ENCODE measurements at places on chromosomes 4 and X.

DNA sequence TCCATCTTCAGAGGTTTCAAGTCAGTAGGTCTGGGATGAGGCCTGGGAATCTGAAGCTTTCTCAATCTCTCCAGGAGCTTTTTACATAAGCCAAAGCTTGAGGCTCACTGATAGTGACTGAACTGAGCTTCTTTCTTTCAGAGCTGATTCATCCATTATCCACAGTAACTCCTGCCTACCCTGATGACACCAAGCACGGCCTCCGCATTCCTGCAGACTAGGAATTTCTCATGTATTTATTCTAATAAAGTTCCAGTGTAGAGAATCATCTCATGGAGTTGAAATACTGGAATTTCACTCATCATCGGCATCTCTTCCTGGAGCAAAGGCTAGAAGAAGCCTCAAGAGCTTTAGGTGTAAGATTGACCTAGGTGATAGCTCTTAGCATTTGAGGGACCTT lies 12.1 kb upstream of the DCTD start:
- no peak for DNase-seq

GRCh38 chrX:46812445-46812844 lies 24.4 kb upstream of the RP2 start:
- no peak for DNase-seq

DNA sequence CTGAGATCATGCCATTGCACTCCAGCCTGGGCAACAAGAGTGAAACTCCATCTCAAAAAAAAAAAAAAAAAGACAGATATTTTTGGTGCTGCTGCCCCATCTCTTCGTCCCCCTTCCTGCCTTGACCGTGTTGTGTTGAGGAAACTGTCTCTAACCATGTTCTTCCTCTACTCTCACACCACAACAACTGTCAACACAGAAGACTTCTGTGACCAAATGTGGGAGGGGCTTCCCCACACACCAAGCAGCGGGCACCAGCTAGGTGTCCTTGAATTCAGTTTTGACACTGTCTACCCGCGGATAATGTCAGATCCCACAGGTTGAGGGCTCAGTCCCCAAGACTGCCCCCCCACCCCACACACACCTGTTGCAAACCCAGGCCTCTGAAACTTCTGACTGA lies 104.7 kb upstream of the BCOR start:
- no peak for DNase-seq

GRCh38 chr4:140635606-140636005 lies 66.8 kb upstream of the UCP1 start:
- no peak for DNase-seq

GRCh38 chrX:5617666-5618065 lies 611.0 kb downstream of the NLGN4X start:
- DNase-seq: no peak

GRCh38 chr4:16224264-16225166 lies 1.8 kb downstream of the TAPT1 start:
- DNase-seq: no peak

GRCh38 chr4:26263165-26263564 lies 57.6 kb upstream of the RBPJ start:
- no peak for DNase-seq

DNA sequence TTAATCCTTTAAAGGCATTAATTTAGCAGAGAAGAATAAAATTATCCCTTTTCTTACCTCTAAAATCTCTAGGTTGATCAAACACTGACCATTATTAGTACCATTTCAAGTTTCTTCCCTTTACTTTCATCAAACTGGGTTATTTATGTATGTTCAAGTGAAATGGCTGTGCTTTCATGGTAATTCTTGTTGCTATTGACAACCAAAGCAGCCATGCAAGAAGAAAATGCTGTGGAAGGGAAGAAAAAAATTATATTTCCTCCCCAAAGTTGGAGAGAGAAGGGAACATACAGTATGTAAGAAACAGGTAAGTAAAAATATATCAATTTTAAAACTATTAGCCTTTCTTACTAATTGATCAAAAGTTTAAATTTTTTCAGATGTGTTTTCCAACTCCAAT lies 16.2 kb downstream of the NPNT start:
- no peak for DNase-seq

DNA sequence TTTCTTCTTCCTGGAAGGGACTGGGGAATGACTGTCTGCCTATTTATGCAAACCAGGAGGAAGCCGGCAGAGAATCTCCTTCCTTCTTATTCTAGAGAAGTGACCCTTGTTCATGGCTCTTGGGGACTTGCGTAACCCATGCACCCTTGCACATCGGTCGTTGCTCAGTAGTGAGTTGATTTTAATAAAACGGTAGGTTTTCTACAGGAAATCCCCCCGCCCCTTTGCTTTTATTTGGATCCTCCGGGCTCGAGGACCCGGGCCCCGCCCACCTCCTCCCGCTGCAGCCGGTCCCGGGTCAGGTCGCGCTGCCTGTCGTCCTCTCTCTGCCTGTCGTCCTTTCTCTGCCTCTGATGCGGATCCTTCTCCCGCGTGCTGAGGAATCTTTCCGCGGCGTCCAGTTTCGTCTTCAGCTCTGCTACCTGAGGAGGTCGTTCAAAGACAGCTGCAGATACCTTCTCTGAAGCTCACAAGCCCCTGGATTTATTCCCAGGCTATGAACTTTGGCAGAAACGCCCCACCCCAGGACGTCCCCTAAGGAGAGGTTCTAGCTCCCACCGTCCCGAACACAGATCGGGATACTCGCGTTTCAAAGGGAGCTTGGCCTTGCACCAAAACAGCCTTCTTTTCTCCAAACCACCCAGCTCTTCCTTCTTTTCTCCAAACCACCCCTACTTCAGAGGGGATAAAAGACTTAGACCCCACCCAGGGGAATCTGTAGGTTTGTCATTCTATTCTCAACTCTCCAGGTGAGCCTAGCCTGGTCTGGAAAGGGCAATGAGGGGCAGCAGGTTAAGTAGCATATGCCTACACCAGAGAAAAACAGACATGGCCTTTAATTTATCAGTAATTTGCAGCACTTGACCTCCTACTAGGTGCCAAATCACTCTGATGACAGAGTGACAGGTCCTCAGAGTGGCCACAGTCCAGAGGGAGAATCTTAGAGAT lies 7.0 kb downstream of the TNIP3 start:
- DNase-seq: no peak

GRCh38 chr4:99052902-99053301 lies 35.7 kb downstream of the ADH5 start:
- DNase-seq: no peak

DNA sequence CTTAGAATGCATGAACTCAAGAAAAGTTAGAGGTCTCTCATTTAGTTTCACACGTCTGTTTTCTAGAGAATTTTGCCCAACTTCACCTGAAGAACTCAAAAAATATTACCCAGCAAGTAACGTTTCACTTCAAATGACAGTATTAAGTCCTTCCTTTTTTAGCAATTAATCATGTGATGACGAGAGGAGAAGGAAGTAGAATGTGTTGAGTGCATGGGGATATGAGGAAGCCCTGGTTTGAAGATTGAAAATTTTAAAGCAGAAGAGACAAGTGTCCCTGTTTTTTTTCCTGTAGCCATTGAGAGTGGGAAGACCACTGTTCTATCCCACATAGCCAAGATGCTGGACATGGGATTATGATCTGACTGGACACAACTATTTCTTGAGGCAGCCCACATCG lies 406.3 kb upstream of the CPEB2 start:
- no peak for DNase-seq

DNA sequence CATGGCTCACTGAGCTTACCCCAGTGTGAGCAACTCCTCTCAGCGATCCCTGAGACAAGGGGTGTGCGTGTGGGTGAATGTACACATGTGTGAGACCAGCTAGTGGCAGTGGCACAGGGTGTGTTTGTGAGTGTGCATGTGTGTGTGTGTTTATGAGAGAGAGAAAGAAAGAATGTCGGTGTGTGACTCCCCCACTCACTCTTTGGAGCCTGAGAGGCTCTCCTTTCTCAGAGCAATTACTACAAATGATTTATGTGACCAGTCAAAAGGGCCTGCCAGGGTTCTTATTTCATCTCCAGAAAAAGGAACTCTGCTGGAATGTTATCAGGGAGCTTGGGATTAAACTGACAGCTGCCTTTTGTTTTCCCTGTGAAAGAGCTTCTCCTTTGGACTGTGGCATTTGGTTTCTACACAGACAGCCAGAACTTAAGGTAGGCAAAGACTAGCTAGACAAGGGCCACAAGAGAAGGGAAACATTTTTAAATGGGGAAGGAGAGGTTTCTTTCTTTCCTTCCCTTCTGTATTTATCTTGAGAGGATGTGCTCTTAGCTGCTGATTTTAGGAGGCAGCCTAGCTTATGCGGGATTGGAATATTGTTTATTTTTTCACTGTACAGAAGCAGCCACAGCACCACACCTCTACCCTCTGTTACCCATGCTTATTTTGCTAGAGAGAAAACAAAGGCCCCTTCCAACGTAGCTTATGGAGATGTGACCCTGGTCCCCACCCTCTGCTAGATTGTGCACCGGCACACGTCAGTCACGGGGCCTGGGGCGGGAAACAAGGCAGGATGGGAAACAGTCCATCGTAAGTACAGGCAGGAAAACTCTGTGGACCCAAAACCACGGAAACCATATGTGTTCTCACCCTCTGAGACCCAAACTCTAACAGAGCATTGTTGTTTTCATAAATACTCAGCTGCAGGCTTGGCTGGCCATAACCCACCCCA lies 143.5 kb downstream of the MGST2 start:
- DNase-seq: no peak

DNA sequence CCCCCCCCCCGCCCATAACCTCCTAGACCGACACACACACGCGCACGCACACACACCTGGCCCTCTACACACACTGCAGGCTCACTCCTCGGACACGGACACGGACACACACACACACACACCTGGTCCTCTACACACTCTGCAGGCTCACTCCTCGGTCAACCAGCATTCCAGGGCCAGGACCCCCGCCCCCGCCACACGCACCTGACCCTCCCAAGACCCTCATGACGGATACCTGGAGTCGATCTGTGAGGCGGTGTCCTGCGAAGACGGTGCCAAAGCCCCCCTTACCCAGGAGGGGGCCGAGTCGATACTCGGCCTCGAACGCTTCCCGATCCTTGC lies 552 bp downstream of the PIM2 start:
- DNase-seq: no peak

GRCh38 chr4:2937986-2938385 lies 25.2 kb downstream of the NOP14 start:
- DNase-seq: no peak

Measured in stimulated activated CD4-positive, alpha-beta T cell treated with anti-CD3 and anti-CD28 coated beads, TNF-alpha, amount 100 ng/mL, for 4 hours (primary cell).